ENCODE measurements at places on chromosomes 4 and X. TPM values are rescaled to one million over a fixed set of nuclear protein-coding genes. Genes with fewer than 3 reads are reported as not detected.
A peak's percentile ranks its signal among the peaks of the same experiment; 100 is the strongest.

DNA sequence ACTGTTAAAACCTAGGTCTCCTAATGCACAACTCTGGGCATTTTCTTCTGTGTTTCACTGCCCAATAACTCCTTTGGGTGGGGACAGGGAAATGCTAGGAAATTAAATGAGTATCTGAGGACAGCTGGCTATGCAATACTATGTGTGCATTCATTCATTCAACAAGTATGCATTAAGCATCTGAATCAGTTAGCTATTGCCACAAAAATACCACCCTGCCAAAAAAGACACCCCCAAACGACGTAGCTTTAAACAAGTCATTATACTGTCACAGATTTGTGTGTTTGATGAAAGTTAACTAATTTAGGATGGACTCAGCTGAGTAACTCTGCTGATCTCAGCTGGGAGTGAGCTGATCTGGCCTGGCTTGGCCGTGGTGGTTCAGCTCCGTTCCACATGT is 29.8 kb upstream of the PTCHD1 start:
- H3K4me3 ChIP-seq: no peak overlapping the region
- no peaks in the 10 kb centered on the region for H3K36me3 ChIP-seq
- no peaks in the 10 kb centered on the region for H3K4me1 ChIP-seq
- no peak overlapping the region for H3K27ac ChIP-seq
- no peak for DNase-seq

The SH3D19 gene
- 110 TPM for total RNA-seq

The UGT2B17 gene
- total RNA-seq: not detected

The LRP2BP gene
- 0.53 TPM for total RNA-seq

DNA sequence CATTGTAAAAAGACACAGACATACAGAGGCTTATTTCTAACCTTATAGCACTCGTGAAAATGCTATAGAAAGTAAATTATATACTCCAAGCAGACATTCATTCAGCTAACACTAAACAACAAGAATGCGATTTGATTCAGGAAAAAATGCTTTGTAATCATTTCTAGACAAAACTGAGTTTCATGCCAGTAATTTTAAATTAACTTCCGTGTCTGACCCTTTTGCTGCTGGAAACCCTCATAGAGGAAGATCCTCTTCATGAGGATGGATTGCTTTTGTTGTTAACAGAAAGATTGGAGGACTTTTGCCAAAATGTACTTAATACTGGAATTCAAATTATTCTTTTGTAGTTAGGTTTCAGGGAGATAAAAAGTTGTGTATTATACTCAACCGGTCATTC is 43.3 kb downstream of the GUCY1A1 start:
- peaks cover 6% of the 10 kb centered on the region for H3K36me3 ChIP-seq
- DNase-seq: no peak
- H3K27ac ChIP-seq: no peak overlapping the region
- H3K4me3 ChIP-seq: no peak overlapping the region

GRCh38 chr4:205097-205756 is 80.9 kb downstream of the ZNF718 start:
- no peaks in the 10 kb centered on the region for H3K27me3 ChIP-seq
- H3K4me3 ChIP-seq: no peak overlapping the region
- no peaks in the 10 kb centered on the region for H3K4me1 ChIP-seq
- H3K36me3 ChIP-seq: peaks cover 13% of the 10 kb centered on the region
- DNase-seq: no peak
- H3K27ac ChIP-seq: no peak overlapping the region

The SORCS2 gene
- 0.32 TPM for total RNA-seq

DNA sequence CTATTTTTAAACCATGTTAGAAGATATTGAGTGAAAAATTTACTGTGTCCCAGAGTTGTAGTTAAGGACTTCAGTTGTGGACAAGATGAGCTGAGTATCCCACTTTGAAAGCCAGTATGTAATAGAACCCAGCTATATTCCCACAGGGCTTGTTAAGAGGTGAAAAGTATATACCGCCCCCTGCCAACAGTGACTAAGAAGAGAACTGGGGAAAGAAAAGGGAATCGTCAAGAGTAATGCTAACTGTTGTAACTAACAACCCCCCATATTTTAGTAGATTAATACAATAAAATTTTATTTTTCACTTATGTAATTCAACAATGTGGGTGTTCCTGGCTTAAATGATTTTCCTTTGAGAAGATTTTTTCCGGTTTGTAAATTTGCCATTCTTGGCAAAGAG is 250.4 kb upstream of the GIMD1 start:
- H3K27me3 ChIP-seq: no peaks in the 10 kb centered on the region
- H3K36me3 ChIP-seq: no peaks in the 10 kb centered on the region
- no peak overlapping the region for H3K27ac ChIP-seq

- H3K4me3 ChIP-seq: no peak overlapping the region
- no peaks in the 10 kb centered on the region for H3K4me1 ChIP-seq
- no peak for DNase-seq
- no peak overlapping the region for H3K27ac ChIP-seq
- no peaks in the 10 kb centered on the region for H3K27me3 ChIP-seq
- no peaks in the 10 kb centered on the region for H3K36me3 ChIP-seq
These were observed 488.2 kb downstream of the GRID2 start for GRCh38 chr4:92791871-92792440.

GRCh38 chr4:115042496-115042895 is 70.9 kb downstream of the NDST4 start:
- H3K36me3 ChIP-seq: no peaks in the 10 kb centered on the region
- DNase-seq: no peak
- no peaks in the 10 kb centered on the region for H3K27me3 ChIP-seq
- no peaks in the 10 kb centered on the region for H3K4me1 ChIP-seq

- H3K4me1 ChIP-seq: peaks cover 29% of the 10 kb centered on the region
- no peaks in the 10 kb centered on the region for H3K27me3 ChIP-seq
- no peak overlapping the region for H3K4me3 ChIP-seq
- no peak for DNase-seq
These were observed 6.0 kb upstream of the BCOR start for GRCh38 chrX:40103565-40104323.

DNA sequence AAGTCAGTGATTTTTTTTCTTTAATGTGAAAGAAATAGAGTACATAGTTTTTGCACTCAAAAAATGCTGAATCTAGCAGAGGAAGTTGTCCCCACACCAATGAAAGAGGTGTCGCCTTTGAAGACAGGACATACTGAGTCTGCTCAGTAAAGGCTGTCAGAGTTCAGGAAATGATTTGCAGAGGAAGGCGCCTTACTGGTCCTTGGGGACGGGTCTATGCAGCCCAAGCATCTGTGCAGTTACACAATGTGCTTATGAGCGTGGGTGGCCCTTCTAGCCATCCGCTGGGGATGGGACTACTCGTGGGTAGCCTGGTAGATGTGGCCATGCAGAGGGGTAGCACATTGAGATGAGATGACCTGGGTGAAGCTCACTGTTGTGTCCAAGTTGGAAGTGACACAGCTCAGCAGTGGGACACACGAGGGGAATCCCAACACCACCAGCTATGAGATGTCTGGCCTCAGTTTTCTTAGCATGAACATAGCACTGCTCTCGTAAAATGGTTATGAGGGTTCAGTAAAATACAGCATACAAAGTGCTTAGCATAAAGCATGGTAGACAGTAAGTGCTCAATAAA is 116.5 kb upstream of the RBPJ start:
- DNase-seq: no peak
- no peaks in the 10 kb centered on the region for H3K36me3 ChIP-seq
- H3K27me3 ChIP-seq: no peaks in the 10 kb centered on the region
- no peak overlapping the region for H3K27ac ChIP-seq
- no peak overlapping the region for H3K4me3 ChIP-seq

- H3K36me3 ChIP-seq: peaks cover 3% of the 10 kb centered on the region
- H3K27ac ChIP-seq: no peak overlapping the region
- no peaks in the 10 kb centered on the region for H3K4me1 ChIP-seq
- no peaks in the 10 kb centered on the region for H3K27me3 ChIP-seq
- DNase-seq: no peak
These were observed 56.3 kb downstream of the MSN start for GRCh38 chrX:65723706-65724105.

DNA sequence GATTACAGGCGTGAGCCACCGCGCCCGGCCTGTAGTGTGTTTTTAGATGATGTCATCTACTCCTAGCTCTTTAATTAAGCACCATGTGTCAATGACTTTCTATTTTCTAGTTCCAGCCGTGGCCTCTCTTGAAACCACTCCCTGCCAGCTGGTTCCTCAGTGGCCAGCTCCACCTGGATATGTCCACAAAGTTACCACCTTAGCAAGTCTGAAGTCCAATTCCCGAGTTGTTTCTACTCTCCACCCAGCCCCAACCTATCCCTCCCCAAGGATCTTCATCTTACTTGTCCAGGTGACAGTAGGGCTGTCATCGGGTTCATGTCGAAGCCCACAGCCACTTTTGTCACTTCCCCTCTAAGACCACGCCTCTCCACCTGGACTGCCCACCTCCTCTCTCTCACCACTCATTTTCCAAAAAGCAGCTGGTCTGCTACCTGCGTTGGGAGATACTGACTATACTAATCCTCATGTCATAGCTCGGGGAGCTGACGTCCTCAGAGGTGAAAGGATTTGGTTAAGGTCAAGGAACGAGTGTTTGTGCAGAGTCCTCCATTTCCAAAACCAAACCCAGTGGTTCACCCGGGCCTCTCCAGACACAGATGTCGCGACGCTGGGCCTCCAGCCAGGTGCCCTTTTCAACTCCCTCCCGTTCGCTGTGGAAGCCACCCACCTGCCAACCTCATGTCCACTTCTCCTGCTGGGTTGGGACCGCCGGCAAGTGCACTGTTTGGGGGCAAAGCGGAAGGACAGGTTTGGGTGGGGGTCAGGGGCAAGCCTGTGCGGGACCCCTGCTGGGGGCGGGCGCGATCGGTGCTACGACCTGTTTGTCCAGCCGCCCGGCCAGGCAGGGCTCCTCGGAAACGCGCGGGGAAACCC is 704 bp downstream of the FAM3A start:
- DNase-seq: no peak
- H3K27me3 ChIP-seq: no peaks in the 10 kb centered on the region
- peaks cover 5% of the 10 kb centered on the region for H3K4me1 ChIP-seq
- H3K4me3 ChIP-seq: peak overlapping the region; percentile 72

The AKAP4 gene
- total RNA-seq: not detected

DNA sequence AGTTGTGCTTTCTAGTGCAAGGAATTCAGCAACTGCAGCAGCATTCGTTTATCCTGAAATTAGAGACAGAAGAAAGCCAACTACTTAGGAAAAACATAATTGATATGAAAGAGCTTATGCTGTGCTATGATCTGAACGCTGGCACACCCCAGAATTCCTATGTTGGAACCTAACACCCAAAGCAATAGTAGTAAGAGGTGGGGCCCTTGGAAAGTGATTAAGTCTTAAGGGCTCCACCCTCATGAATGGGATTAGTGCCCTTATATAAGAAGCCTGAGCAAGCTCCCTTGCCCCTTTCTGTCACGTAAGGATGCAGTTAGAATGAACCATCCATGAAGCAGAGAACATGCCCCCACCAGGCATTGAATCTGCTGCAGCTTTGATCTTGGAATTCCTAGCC is 5.4 kb upstream of the LSM6 start:
- H3K36me3 ChIP-seq: no peaks in the 10 kb centered on the region
- H3K27me3 ChIP-seq: no peaks in the 10 kb centered on the region
- H3K4me3 ChIP-seq: no peak overlapping the region

The USP26 gene
- not detected for total RNA-seq
